Myocyte (in vitro differentiated cells): ENCODE measurements at places on chromosomes 2 and 18.

DNA sequence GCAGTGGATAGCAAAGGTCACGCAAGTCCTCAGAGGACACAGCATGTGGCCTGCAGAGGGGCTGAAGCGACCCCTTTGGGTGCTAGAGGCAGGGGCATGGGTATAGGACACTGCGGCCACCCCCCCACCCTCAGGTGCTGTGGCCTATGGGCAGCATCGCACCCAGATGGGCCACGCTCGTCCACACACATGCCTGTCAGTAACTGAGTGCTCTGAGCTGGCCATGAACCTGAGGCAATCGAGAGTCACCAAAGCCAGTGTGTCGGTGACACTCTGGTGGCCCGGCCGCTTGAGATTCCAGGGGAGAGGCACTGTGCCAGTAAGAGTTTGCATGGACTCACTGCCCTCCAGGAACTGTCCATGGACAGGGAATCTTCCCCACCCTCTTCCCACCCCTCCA, 22.7 kb upstream of the PTPN2 start:
- no peak for DNase-seq

GRCh38 chr2:18833941-18834340, 244.6 kb upstream of the NT5C1B start:
- no peak for DNase-seq

DNA sequence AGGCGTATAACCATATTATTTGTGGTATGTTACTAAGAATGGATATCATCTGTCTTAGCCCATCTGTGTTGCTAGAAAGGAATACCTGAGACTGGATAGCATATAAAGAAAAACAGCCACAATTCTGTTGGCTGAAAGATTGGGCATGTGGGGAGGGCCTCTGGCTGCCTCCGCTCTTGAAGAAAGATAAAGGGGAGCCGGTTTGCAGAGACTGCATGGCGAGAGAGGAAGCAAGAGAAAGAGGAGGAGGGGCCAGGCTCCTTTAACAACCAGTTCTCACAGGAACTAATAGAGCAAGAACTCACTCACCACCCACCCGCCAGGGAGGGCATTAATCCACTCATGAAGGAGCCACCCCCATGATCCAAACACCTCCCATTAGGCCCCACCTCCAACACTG, 29.2 kb upstream of the UXS1 start:
- no peak for DNase-seq

DNA sequence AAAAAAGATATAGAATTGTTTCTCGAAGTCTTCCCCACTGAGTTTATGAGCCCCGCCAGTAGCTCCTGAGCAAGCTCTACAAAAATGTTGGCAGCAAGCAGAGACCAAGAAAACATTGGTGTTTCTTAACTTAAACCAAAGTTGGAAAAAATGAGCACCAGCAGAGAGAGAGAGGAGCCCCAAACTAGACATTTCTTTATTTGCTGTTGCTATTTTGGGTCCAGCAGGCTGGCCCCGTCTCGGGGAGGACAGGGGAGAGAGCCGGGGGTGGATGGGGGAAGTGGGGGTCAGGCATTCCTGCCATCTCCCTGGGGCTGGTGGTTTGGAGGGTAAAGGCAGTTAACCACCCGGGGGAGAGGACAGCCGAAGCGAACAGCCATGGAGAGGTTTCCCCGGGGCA, 113.0 kb downstream of the DYSF start:
- DNase-seq: no peak

DNA sequence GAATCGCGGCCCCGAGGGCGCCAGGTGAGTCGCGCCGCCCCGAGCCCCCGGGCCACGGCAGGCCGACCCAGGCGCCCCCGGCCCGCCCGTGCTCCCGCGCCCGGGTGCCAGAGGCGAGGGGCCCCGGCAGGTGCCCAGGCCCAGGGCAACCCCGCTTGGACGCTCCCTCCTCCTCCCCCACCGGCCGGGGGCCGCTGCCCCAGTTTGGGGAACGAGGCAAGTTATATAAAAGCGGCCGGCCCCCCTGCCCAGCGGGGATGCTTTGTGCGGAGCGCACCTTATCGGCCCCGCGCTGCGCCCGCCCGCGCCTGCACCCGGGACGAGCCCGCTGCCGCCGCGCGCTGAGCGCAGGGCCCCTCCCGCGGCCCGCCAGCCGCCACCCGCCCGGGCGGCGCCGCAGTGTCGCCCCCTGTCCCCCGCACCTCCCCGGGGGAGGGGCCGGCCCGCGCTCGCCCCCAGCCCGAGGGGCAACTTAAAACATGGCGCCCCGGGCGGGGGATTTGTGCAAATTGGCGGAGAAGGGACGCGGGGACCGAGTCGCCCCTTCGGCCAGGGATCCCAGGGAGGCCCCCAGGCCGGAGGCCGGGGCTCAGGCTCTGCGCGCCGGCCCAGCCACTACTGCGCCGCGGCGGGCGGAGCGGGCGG, 639 bp downstream of the EPB41L3 start:
- no peak for DNase-seq

DNA sequence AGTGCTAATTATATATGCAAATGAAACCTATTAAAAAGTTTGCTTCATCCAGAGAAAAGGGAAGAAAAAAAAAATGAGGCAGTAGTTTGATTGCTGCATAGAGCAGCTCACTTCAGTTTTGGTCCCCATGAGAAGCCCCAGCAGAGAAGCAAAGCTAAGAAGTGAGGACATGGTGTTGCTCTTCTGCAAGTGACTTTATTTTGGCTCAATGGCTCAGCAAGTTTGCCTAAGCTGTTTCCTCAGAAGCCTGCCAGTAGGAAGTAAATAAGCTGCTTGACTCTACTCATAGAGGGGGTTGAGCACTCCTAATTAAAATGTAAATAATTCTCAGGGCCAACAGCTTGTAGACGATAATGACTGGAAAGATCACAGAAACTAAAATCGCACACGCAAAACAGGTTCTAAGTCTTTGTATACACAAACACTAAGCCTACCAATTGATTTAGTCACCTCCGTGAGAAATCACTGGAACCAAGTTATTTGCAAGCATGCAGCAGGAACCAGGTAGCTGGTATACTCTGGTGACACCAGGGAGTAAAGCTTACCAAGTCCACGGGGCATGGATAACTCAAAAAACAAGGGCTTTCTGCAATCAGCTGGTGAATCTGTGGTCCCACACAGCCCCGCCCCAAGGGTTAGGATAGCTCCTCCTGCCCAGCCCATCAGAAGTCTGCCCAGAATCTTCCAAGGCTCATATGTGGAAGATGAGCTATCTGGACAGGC, 39.7 kb upstream of the NABP1 start:
- DNase-seq: peak; percentile 55

DNA sequence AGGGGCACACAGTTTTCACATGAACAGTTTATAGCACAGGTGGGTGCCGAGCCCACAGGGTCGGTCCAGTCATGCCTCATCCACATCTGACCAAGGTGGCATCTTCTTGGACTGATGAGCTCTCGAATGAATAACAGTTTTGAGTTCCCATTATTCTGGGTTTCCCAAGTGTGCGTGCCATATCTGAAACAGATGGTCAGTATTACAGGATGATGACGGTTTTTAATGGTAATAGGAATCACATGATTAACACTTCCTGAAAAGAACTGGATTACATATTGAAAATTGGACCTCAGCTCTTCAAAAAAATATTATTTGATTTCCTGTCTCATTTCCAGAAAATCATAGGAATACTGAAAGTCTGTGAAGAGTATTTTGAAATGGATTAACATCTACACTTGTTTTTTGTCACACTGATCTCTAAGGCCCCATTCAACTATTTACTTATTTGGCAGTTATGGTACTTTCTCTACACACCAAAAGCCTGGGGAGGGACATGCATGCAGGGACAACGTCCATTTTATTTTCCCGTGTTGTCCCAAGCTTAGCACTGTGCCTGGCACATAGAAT, 22.2 kb upstream of the NAB1 start:
- no peak for DNase-seq

GRCh38 chr2:64259312-64259711, 115.1 kb upstream of the PELI1 start:
- no peak for DNase-seq

GRCh38 chr2:225740086-225740485, 340.6 kb downstream of the NYAP2 start:
- DNase-seq: no peak

DNA sequence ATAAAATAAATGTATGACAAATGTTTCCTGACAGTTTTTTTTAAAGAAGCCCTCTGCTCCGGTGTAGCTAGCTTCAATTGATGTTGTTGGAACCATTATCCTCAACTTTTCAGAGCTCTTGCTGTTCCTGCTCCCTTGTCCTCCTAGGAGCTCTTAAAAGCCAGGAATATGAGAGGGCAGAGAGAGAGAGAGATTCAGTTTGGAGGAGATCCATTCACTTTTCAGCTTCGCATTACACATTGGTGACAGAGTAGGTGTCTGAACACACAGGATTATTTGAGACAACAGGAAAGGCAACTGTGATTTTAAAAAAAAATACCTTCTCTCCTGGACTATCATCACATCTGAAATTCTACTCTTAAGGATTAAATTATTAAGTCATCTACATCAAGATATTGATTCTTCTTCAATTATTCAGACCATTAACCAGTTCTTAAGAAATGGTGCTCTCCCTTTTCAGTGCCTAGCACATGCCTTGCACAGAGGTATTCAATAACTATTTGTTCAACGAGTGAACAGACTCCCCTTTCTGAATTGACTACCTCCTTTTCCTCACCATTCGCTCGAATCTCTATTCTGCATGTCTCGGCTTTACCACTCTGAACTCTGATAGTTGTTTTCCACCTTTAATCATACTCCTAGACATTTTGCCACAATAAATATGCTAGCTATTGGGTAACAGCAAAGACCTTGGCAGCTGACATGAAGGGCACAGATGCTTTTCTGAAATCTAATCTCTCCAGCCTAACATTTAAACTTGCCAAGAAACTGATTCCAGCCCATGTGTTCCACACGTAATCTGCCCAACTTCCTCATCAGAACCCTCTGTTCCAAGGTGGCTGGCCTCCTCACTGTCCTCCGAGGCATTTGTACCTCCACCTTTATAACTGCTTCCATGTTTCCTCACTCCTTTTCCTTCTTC, 28.6 kb upstream of the SLC35F5 start:
- DNase-seq: peak; percentile 73

DNA sequence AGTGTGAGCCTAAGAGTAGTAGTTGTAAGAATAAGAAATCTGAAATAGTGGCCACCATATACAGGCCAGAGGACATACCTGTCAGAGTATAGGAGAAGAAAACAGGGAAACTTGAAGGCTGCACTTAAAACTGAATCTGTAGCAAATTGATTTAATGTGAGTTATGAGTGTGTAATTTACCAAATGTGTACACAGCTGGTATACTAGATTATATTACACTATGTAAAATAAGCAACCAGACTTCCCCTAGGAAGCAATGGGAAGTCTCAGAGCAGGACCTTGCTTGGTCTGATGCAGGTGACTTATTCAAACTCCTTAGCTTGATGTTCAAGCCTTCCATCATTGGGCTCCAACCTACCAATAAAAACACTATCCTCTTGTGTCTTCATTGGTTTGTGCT, 17.3 kb upstream of the EPC2 start:
- no peak for DNase-seq

GRCh38 chr2:7730449-7730848, 813.2 kb downstream of the RNF144A start:
- no peak for DNase-seq

- no peak for DNase-seq
Observed at GRCh38 chr2:220569112-220569897, 941.9 kb downstream of the SLC4A3 start.

- DNase-seq: no peak
Observed at GRCh38 chr18:55605733-55606338, 17.8 kb upstream of the TCF4 start.

DNA sequence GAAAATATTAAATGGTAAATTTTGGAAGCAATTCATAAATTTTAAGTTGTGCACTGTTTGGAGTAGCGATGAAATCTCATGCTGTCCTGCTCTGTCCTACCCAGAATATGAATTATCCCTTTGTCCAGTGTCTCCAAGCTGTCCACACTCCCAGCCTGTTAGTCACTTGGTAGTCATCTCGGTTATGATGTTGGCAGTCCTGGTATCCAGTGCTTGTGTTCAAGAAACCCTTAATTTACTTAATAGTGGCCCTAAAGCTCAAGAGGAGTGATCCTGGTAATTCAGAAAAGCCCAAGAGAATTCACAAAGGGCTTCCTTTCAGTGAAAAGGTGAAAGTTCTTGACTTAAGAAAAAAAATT, 71.8 kb upstream of the STAM2 start:
- peak; percentile 15 for DNase-seq

DNA sequence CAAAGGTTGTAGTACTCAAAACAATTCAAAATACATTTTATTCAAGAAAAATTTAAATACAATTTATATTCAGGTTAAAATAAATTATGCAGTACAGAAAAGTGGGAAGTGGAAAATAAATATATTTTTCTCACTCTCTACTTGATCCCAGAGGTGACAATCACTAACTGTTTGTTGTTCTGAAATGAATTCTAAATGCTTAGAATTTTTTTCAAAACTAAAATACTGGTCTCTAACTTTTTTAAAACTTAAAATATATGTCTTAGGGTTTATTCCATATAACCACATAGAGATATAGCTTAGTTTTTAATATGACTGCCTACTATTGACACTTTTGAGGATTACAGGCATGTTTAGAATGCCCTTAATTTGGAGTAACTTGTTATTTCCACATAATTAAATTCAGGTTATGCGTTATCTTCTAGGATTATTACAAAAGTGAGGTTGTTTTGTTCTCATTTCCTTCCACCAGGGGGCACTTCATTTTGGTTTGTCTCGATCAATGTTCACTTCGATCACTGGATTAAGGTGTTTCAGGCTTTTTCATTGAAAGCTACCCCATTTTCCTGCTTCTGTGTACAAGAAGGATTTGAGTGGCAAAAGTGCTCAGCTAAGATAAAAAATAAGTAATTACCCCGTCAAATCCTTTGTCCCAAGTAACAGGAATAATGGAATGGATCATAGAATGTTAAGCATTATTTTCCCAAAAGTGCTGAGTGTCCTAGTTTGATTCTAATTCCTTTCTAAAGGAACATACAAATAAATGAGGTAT, 27.1 kb upstream of the TFPI start:
- peak; percentile 67 for DNase-seq

DNA sequence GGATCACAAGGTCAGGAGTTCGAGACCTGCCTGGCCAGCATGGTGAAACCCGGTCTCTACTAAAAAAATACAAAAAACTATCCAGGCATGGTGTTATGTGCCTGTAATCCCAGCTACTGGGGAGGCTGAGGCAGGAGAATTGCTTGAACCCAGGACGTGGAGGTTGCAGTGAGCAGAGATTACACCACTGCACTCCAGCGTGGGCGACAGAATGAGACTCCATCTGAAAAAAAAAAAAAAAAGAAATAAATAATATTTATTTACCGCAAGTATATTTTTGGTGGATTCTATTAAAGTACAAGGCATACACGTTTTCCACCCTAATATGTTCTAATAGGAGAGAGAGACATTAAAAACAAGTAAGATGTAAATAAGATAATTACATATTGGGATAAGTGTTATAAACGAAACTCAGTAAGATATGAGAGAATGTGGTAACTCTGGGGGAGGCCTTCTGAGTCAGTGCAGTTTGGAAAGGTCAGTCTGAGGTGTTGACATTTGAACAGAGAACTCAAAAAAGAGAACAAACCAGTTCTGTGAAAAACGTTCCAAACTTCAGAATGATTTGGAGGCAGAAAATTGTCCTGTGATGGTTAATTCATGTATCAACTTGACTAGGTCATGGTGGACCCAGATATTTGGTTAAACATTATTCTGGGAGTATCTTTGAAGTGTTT, 8.8 kb upstream of the POLI start:
- no peak for DNase-seq
